Naive B cell (primary cell): ENCODE measurements at places on chromosomes 13 and 19.
A peak's percentile ranks its signal among the peaks of the same experiment; 100 is the strongest.

DNA sequence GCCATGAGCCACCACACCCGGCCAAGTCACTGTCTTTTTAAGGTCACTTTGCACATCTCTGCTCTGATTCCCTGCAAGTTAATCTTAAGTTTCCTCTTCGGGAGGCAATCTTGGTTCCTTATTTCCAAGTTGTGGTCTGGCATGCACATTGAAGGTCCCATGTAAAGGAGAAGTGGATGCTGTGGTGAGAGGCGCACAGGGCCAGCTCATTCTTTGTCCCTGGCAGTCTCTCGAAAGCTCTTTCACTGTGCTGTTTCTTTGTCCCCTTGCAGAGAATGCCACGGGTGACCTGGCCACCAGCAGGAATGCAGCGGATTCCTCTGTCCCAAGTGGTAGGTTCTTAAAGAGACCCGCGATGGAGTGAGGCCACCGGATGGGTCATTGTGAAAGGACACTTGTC, 16.4 kb upstream of the C19orf33 start:
- DNase-seq: no peak

GRCh38 chr19:5086230-5086629, 117.3 kb downstream of the KDM4B start:
- DNase-seq: no peak

GRCh38 chr19:28359431-28360414, 853.2 kb downstream of the UQCRFS1 start:
- no peak for DNase-seq

GRCh38 chr13:29260684-29261083, 334.8 kb downstream of the SLC7A1 start:
- DNase-seq: no peak

GRCh38 chr13:97474349-97474980, 40.5 kb downstream of the RAP2A start:
- no peak for DNase-seq

- no peak for DNase-seq
Observed at GRCh38 chr13:87453244-87453643, 217.9 kb upstream of the SLITRK5 start.

- peak; percentile 57 for DNase-seq
Observed at GRCh38 chr19:13212759-13213330, 62.6 kb downstream of the IER2 start.

- no peak for DNase-seq
Observed at GRCh38 chr13:111326621-111326965, 6.2 kb downstream of the TEX29 start.

DNA sequence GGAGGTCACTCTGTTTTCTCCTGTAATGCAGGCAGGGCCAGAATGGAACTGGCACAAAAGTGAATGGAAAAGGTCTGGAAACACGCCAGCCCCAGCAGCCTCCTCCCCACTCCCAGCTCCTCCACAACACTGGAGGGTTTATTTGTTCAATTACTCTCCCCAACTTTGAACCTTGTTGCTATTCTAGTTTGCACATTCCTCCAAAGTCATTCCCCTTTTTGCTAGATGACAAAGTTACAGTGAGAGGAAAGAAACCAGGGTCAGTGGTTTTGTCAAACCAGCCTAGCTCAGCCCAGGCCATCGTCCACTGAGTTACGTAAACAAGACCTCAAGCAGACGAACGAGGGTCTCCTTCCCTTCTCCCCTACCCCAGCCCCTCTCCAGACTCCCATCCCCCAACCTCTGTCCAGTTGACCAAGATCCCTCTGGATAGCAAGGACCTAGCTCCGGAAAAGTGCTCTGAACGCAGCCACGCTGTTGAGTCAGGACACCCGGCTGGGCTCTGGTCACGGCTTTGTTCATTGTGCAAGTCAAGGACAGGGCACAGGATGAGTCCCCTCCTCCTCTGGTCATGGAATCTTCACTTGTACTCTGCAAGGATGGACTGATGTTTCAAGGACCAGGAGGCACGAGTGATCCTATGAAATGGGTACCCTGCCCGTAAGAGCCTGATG, 180.0 kb downstream of the USP12 start:
- no peak for DNase-seq

GRCh38 chr19:1041835-1042685, 2.2 kb downstream of the ABCA7 start:
- no peak for DNase-seq

DNA sequence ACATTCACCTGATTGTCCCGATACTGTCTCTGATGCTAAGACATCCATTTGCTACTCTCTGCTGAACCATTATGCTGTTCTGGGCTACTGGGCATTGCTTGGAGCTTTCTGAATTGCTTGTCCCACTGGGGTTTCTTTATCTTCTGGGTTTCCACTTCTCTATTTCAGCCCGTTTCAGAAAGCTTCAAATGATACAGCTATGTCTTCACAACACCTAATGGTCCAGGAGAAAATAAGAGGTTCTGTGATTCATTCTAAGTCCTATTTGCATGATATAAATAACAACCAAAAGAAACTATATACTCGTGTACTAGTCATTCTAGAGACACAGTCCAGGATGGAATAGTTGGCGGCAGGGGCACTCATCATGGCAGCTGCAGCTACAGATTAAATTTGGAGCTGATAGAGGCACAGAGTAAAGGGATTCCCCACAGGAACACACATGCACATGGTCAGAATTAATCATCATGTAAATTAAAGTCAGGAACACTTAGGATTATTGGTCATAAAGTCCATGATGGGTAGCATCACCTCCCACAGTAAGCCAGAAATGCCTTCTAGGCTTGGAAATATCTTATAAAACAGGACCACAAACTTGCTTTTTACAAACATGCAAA, 33.3 kb upstream of the SCEL start:
- DNase-seq: no peak

- no peak for DNase-seq
Observed at GRCh38 chr13:31045286-31046081, 113.0 kb downstream of the TEX26 start.

DNA sequence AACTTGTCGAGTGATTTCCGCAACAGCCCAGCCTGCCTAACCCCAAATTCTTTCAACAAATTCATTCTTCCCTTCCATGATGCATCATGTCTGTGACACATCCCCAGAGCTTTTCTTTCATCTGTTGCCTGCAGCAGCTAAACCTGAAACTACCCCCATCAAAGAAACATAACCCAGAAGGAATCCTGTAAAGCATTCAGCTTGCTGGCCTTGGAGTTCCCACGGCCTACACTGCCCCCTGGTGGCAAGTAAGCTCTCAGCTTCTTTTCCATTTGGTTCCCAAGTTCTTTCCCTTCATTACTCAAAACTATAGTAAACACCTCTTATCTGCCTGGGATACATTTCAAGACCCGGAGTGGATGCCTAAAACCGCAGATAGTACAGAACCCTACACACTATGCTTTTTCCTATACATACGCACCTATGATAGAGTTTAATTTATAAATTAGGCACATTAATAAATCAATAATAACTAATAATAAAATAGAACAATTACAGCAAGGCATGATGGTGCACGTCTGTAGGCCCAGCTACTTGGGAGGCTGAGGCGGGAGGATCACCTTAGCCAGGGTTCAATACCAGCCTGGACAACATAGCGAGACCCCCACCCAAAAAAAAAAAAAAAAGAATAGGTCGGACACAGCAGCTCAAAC, 7.4 kb downstream of the ETHE1 start:
- peak; percentile 73 for DNase-seq

DNA sequence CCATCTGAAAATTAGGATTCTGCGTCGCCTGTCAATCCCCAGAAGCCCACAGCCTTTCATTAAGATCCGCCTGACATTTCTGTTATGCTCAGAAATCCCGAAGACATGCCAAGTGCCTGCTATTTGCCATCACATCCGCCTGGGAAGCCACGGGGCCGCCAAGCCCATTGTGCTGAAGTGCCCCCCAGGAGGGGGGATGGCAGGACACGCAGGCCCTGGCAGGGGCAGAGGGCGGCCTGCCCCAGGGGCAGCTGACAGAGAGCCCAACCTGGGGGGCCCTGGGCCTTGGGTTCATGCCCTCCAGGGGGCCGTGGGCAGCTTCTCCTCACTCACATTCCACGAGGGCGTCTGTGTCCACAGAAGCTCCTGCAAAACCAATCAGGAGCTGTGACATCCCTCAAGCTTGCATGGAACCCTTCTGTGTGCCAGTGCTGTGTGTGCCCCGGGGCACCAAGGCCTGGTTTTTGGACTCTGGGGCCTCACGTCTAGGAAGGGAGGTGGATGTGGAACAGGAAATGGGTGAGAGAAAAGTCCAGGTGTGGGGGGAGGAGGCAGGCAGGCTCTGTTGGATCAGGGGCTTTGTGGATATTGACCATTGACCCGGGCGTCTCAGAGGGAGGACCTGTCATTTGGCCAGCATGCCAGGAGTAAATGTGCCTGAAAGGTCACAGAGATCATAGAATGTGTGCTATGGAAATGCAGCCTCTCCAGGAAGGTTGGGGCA, 122.9 kb downstream of the URI1 start:
- DNase-seq: no peak

GRCh38 chr19:46813839-46814358, 25.5 kb upstream of the SLC1A5 start:
- DNase-seq: no peak

GRCh38 chr19:7986321-7987113, 18.9 kb downstream of the ELAVL1 start:
- no peak for DNase-seq

GRCh38 chr13:36288794-36289391, 8.7 kb downstream of the CCDC169 start:
- no peak for DNase-seq

DNA sequence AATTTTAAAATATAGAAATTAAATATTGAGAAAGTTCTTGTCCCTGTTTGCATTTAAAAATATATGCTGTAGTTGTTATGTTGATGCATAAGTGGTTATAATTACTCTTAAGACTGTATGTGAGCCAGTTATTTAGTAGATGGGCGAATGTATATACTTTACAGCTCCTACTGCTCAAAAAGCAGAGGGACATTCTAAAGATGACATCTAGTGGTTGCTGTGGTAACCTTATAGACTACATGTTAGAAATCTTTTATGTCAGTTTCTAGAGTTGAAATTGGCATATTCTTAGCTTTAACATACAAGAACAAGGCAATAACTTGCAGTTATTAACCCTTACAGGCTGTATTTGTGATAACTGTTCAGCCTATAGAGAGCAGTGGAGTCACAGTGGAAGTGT, 160.5 kb downstream of the OLFM4 start:
- DNase-seq: no peak

GRCh38 chr13:20787180-20787579, 13.4 kb upstream of the EEF1AKMT1 start:
- no peak for DNase-seq

DNA sequence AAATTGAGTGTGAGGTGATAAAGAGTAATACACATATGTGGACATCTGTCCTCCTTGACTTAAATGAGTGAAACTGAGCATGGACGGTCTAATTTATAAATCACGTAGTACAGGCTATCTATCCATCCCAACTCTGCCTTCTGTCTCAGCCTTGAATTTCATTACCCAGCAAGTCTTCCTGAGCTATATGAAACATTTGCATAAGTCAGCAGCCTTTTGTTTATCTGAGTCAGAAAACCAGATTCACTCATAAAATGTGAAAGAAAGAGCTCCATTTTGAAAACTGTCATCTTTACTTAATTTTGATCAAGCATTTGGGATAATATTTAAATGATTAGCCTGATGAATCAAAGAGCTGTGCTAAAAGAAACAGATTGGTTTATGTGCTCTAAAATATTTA, 197.9 kb downstream of the LHFPL6 start:
- DNase-seq: no peak

DNA sequence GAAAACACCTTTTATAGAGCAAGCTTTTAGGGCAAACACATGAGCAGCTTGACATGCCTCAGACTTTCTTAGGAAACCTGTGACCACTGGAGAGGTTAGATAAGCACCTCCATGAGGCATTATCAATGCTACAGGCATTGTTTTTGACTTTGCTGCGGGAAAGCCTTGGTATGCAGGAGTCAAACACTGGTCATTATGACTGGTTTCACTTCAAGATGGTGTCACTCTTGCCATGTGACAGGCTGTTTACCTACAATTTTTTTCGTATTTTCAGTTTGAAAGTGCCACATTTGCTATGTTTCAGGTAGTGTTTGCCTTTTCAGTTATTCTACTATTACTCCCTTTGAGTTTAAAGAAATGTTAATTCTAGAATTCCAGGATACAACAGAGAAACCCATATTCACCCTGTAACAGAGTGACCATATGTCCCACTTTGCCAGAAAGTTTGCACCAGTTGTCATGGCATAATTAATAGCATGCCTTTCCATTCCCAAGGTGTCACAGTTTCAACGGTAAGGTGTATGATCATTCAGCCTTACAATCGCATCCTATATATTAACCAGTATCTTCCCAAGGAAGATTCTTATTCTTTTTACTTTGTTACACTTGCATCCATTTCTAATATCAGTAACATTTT, 33.0 kb downstream of the USP12 start:
- DNase-seq: no peak

DNA sequence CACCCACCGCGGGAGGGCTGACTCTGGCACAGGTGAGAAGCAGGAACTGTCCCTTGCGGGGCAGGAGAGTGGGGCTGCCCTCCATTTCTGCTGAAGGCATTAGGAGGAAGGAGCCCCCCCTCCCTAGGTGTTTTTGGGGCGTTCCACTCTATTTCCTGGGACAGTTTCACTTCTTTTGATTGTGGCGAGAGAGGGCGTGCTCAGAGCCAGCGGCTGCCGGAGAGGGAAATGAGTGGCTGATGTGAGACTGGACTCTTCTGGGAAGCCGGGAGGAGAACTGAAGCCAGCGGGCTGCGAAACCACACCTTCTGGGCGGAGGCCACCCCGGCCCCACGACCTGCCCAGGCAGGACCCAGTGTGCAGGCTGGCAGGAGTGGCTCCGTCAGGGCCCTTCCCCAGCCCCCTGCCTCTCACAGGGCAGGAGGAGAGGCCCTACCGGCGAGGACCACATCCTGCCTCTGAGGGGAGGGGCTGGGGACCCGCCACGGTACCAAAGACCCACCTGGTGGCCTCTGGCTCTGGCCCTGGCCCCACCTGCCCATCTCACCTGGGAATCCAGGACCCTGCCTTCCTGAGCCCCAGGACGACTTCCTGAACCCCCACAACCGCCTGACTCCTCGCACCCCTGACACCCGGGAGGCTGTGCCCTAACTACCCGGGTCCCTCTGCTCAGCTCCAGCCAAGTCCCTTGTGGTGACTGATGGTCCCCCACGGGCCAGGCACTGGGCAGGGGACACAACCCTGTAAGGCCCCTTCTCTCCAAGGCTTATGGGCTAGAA, 25.9 kb downstream of the MPND start:
- peak; percentile 89 for DNase-seq

DNA sequence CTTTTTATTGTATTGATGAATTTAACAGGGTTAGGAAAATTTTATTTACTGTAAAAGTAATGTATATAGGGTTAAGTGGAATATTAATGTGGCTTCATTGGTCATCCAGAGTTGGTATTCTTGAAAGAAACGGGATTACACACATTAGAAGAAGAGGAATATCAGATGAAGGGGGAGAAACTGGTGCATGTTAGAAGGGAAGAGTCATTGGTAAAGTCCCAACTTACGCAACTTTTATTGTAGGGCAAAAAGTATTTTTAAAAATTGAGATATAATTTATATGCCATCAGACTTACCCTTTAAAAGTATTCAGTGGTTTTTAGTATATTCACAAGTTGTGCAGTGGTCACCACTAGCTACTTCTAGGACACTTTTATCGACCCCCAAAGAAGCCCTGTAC, 47.3 kb downstream of the DNAJC3 start:
- DNase-seq: no peak
